GDM1 (cell line): ENCODE measurements at places on chromosomes 12 and 14.

GRCh38 chr14:104970231-104971068 lies 7.7 kb downstream of the AHNAK2 start:
- no peak for DNase-seq

- DNase-seq: no peak
Observed at GRCh38 chr14:40113671-40114070, 681.4 kb upstream of the FBXO33 start.

DNA sequence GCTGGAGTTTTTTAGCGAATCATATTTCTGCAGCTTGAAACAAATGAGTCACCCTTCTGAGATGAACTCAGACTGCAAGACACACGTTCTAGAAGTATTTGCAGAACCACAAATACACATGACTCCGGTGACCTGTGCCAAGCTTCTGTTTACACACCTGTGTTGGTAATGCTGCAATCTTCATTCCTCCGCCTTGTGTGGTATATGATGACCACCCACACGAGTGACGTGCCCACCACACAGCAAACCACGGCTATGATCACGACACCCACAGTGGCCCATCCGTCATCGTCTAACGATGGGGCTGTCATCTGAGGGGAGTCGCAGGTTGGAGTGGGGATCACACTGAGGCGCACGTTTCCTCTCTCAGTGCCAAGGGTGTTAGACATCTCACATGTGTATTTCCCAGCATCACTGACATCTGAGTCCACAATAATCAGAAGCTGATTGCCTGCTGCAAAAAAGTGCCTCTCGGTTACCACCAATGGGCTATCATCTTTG lies 43.0 kb downstream of the LRIG3 start:
- DNase-seq: no peak

- no peak for DNase-seq
Observed at GRCh38 chr12:108060067-108060466, 69.0 kb upstream of the WSCD2 start.

- no peak for DNase-seq
Observed at GRCh38 chr12:78210506-78210860, 379.8 kb downstream of the NAV3 start.
